ENCODE measurements at places on chromosomes 7 and 10. TPM values are rescaled to one million over a fixed set of nuclear protein-coding genes. Genes with fewer than 3 reads are reported as not detected.

The APBB1IP gene
- total RNA-seq = 1.4 TPM

The ADAM22 gene
- total RNA-seq = 0.24 TPM

The LLCFC1 gene
- total RNA-seq = not detected

GRCh38 chr10:119190954-119191785 lies 12.6 kb upstream of the PRDX3 start:
- ATAC-seq = no peak

DNA sequence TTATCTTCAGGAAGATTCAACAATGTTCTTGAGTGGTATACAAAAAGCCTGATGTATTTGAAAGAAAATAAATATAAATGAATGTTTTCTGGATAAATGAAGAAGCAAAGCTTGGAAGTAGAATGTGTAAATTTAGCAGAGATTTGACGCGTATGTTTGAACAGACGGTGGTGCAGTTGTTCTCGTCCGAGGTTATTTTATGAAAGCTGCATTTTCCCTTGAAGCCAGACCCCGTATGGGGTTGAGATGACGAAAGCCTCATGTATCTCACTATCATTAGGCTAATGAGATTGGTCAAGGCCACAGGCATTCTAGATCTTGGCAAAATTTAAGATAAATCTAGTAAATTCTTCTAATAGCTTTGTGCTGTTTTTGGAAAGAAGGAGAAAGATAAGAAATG lies 195.2 kb downstream of the NXPH1 start:
- no peak for ATAC-seq

DNA sequence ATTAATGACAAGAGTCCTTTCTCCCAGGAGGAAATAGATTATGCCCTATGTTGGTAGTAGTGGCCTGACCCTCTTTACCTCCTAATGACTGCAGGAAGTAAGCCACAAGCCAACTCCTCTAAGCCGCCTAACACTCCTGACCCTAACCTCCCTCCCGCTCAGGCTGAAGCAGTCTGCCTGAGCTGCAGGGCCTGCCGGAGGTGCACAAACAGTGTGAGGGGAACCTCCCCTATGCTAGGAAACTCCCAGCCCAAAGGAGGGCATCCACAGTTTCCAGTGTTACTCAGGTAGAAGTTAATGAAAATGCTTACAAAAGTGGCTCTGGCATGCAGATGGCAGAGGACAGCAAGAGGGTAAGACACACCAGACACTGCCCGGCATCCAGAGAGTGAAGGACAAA lies 294.4 kb upstream of the GALNT17 start:
- no peak for ATAC-seq

- ATAC-seq = no peak
Observed at GRCh38 chr10:126392469-126392868, 4.2 kb upstream of the ADAM12 start.

DNA sequence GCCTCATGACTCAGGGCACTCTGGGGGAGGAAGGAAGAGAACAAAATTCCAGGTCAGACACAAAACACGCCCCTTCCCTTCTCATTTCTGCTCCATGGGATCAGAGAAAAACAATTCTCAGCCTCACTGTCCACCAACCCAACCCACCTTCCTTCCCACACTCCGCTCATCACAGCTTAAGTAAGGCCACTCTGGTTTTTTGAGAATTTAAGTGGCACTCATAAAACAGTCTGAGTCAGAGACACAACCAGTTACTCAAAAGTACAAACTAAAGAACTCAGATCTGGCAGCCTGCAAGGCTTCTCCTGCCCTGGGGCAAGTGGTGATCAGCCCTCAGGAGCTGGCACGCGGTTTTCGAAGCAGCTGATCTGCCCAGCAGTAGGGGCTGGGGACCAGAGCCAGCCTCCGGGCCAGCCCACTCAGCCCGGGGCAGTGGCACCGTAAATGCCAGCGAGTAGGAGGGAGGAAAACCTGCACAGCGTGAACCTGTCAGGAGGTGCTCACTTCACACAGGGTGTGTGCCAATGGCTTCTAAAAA lies 39.1 kb upstream of the ABLIM1 start:
- ATAC-seq = peak; percentile 81

- ATAC-seq = peak; percentile 20
Observed at GRCh38 chr10:15744217-15744865, 24.6 kb upstream of the ITGA8 start.

GRCh38 chr10:113061054-113061430 lies 111.0 kb downstream of the TCF7L2 start:
- ATAC-seq = no peak

Measured in esophagus mucosa (tissue), 1 donor.